ENCODE measurements at places on chromosomes 6 and 20.

DNA sequence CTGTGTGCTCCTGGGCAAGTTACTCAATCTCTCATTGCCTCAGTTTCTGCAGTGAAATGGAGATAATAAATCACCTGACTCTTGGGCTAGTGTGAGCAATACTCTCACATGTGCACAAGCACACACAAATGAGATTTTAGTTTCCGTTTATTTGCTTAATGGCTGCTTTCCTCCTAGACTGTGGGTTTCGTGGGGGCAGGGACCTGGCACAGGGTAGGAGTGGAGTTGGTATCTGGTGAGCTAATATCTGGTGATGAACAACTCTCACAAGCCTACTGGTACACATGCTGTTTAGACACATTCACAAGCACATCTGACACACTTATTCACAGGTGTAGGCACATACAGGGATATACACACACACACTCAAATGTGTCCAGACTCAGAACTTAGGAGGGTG, 73.8 kb downstream of the TOX2 start:
- DNase-seq = no peak

GRCh38 chr6:110560239-110561007, 84.0 kb upstream of the SLC22A16 start:
- no peak for DNase-seq

GRCh38 chr20:54023406-54023805, 47.0 kb downstream of the BCAS1 start:
- DNase-seq = no peak

- DNase-seq = no peak
Observed at GRCh38 chr20:59804347-59804746, 129.1 kb downstream of the SYCP2 start.

DNA sequence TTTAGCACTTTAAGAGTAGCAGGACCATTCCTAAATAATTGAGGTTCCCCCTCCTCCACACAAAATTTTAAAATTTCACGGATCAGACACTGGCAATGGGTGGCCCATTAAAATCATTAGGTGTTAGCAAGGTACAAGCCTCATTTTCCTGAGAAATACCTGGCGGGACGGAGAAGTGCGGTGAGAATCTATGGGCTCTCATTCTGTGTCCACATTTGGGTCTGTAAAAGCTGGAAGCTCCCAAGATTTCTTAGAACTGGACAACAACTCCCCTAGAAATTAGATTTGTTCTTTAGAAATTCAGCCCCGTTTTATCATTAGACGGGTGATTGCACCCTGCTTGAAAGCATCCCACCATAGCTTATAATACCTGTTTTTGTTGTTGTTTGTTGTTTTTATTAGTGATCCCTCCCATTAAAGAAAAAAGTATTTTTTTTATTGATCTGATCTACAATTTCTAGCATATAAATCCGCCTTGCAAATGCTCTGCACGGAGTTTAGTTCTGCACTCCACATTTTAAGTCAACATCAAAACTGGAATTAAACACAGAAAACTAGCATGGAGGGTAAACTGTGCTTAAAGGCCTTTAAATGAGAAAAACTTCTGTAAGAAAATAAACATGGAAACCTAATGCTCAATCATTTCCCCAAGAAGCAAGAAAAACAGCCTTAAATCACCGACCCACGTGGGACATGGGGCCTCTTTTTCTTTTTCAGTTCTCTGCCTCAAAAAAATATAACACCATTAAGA, 5.7 kb downstream of the SIM1 start:
- DNase-seq = no peak

- DNase-seq = no peak
Observed at GRCh38 chr6:105921781-105922180, 164.4 kb upstream of the PRDM1 start.

- no peak for DNase-seq
Observed at GRCh38 chr6:1839361-1839760, 229.6 kb downstream of the FOXC1 start.

DNA sequence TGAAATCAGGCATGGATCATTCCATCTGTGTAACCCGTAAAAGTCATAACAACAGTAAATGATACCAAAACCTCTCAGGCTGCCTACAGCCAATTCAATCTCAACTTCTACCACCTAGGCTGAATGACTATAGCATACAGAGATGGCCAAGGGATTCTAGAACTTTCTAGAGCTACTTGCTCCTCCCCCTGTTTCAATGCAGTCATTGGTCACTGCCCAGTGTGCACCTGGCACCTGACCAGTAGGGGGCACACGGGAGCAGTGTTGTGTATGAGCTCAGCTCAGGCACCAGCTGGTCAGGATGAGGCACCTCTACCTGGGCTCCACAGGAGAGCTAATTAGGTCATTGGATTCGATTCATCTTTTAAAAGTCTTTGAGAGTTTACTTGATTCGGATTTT, 86.2 kb downstream of the PLEKHG1 start:
- DNase-seq = no peak

- no peak for DNase-seq
Observed at GRCh38 chr6:53015486-53015885, 20.4 kb upstream of the GSTA4 start.

GRCh38 chr6:81262656-81263055, 489.8 kb downstream of the TENT5A start:
- DNase-seq = no peak

DNA sequence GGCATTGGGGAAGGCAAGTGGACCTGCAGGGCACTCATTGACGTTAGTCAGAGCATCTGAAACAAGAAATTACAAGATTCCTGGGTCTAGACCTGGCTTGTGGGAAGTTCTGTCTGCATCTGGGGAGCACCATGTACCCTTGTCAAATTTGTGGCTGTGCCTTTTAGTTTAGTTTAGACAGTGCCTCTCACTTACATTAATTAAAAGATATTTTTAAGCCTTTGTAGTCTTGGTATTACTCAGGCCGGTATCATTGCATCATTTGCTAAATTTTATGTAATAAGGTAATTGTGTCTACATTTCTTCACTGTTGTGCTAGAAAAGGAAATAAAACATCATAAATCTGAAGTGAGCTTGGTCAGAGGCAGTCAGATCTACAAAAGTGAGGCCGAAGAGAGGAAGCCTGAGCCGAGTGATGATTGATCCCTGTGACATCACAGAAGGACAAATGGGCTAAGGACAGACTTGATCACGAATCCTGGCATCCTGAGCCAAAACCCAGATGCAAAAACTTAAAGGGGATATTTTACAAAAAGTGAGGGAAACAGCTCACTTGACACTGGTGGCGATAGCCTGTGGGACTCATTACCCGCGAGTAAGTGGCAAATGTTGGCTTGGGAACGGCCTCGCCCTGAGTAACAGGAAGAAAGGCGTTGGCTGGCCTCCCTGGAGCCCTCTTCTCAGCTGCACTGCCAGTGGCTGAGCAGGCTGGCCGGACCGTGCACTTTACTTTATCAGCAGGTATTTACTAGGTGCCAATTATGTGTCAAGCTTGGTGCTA, 106.5 kb downstream of the TCP11 start:
- no peak for DNase-seq

GRCh38 chr6:42471142-42471541, 19.4 kb upstream of the TRERF1 start:
- DNase-seq = no peak

DNA sequence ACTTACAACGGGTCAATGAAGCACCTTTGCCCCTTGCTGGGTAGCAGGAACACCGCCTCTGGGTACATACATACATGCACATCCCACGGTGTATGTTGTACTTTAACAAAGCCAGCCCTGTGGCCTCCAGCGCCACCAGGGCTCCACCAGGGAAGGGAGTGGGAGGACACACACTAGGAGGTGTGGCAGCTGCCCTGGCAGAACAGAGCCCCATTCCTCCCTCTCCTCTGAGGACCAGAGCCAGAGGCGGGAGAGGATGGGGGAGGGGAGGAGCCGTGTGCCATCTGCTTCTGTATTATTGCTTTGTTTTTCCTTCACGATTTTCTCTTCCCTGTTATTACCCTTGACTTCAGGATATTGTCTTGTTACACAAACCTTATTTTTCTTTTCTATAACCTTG, 105.8 kb upstream of the TRAF3IP2 start:
- DNase-seq = no peak

DNA sequence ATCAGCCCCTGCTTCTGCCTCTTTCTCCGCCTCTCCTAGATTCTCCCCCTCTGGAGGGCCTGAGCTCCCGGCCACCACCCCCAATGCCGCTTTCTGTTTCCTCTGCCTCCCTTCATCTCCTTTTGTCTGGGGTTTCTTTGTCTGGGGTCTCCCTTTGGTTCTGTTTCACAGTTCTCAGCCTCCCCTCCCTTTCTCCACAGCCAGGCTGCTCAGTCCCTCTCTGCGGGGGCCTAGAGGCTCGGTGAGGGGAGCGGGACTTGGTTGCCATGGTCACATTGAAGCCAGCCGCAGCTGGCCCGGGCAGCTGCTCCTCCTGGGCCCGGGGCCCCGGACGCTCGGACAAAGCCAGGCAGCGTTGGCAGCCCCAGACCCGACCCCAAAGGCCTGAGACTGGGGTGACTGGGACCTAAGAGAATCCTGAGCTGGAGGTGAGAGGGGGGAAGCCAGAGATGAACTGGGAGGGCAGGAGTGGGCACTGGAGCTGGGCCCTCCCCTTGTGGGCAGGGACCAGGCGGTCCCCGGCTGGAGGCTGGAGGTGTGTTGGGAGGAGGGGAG, 3.5 kb upstream of the DDR1 start:
- DNase-seq = no peak

GRCh38 chr20:20489054-20489453, 121.2 kb downstream of the INSM1 start:
- no peak for DNase-seq

- no peak for DNase-seq
Observed at GRCh38 chr20:60586269-60587050, 628.2 kb downstream of the CDH26 start.

DNA sequence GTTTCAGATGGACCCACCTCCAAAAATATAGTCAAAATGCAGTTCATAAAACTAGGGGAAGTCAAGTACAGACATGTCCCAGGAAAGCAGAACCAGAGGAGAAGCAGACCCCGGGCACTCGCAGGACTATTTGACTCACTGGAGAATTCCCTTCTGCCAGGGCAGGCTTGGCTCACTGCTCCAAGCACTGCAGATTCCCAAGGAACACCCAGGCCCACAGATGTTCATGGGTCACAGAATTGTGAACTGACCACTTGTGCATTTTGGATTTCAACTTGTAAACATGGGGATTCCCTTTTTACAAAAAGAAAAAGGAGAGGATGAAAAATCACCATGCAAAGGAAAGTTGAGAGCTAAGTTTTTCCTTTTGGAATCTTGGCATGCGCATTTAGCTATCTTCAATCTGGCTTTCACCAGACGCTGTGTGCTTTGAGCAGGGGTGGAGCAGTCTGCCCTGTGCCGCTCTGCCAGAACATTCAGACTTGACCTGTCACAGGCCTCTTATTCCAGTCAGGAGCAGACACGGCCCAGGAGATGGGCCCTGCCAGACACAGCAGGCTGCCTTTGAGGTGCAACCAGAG, 237.5 kb upstream of the TAB2 start:
- DNase-seq = no peak

DNA sequence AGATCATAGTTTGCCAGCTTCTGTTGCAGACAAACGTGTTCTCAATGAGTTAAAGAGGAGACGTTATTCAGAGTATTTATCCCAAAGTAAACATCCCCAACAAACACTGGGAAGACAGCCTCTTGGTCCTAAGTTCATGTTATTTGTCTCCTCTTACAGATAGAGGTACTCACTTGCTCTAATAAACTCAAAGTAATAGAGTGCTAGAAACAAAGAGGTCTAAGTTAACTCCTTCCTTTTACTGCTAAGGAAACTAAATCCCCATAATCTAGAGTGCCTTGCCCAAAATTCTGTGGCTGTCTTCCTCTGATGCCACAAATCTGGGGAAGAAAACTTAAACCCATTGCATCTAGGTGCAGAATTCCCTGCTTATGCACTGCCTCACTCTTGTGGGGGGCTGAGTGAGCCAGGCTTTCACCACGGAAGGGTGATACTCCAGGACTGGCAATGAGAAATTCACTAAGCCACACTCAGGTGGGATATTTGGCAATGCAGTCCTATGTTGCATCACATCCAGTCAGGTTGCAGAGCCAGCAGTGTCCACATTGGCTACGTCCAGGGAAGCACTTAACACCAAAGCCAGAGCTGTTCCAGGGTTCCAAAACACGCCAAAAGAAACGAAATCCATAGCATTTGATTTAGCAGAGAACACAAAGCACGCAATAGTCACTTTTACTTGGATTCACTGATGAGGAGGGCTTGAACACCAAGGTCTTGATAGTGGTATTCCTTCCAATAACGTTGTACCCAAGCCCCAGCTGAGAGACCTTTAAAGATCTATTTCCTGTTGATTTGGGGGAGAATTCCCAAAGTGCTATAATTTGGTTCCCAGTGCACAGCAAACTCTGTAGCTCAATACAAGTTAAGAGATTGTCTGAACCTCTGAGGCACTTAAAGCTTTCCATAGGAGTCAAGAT, 81.0 kb upstream of the FOXQ1 start:
- no peak for DNase-seq

GRCh38 chr20:20573797-20574196, 138.6 kb downstream of the RALGAPA2 start:
- DNase-seq = no peak

DNA sequence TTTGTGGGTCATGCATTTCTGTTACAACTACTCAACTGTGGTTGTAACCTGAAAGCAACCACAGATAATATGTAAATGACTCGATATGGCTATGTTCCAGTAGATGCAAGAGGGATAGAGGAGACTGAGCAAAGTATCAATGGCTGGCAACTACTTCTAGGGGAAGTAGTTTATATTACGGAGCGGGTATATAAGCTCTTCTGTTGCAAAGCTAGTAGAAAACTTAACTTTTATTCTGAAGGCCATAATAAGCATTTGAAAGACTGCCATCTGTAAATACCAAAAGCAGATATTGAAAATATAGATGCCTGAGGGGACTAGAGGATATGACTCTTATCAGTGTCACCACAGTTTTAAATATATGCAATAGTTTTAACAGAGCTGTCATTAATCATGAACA, 655.3 kb downstream of the PHF3 start:
- no peak for DNase-seq

DNA sequence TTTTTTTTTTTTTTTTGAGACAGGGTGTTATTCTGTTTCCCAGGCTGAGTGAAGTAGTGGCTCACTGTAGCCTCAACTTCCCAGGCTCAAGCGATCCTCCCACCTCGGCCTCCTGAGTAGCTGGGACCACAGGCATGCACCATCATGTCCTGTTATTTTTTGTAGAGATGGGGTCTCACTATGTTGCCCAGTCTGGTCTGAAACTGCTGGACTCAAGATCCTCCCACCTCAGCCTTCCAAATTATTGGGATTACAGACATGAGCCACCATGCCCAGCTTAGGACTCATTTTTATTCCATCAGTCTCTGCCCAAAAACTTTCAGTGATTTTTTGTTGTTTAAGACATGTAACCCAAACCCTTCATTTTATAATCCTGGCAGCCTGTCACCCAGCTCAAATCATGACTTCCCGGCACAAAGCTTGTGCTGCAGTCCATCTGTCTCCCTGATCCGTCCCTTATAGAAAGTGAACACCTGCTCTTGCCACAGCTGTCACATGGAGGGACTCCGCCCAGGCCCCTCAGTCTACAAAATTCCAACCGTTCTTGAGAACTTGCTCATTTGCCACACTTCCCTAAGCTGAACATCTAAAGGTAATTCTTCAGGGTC, 183.9 kb upstream of the JARID2 start:
- no peak for DNase-seq

GRCh38 chr20:25196786-25197120, 1.2 kb downstream of the ENTPD6 start:
- DNase-seq = no peak

- DNase-seq = no peak
Observed at GRCh38 chr6:166253281-166253681, 54.9 kb downstream of the PRR18 start.

- no peak for DNase-seq
Observed at GRCh38 chr6:119067091-119067490, 11.4 kb downstream of the FAM184A start.

- DNase-seq = no peak
Observed at GRCh38 chr6:114007516-114007915, 36.6 kb upstream of the HDAC2 start.
